ENCODE measurements at places on chromosomes 3 and 15.

- no peak overlapping the region for H3K27ac ChIP-seq
- no peak for DNase-seq
- H3K36me3 ChIP-seq, result no peaks in the 10 kb centered on the region
- H3K4me3 ChIP-seq, result no peak overlapping the region
- H3K4me1 ChIP-seq, result no peaks in the 10 kb centered on the region
- peaks cover 18% of the 10 kb centered on the region for H3K27me3 ChIP-seq
Measured at GRCh38 chr3:100910986-100911385, 82.2 kb downstream of the ABI3BP start.

- H3K27me3 ChIP-seq, result no peaks in the 10 kb centered on the region
- H3K36me3 ChIP-seq, result peaks cover 40% of the 10 kb centered on the region
- H3K27ac ChIP-seq, result peak overlapping the region; percentile 77
- peak overlapping the region; percentile 70 for H3K4me3 ChIP-seq
Measured at GRCh38 chr3:152298393-152299248, 29.9 kb downstream of the MBNL1 start.

DNA sequence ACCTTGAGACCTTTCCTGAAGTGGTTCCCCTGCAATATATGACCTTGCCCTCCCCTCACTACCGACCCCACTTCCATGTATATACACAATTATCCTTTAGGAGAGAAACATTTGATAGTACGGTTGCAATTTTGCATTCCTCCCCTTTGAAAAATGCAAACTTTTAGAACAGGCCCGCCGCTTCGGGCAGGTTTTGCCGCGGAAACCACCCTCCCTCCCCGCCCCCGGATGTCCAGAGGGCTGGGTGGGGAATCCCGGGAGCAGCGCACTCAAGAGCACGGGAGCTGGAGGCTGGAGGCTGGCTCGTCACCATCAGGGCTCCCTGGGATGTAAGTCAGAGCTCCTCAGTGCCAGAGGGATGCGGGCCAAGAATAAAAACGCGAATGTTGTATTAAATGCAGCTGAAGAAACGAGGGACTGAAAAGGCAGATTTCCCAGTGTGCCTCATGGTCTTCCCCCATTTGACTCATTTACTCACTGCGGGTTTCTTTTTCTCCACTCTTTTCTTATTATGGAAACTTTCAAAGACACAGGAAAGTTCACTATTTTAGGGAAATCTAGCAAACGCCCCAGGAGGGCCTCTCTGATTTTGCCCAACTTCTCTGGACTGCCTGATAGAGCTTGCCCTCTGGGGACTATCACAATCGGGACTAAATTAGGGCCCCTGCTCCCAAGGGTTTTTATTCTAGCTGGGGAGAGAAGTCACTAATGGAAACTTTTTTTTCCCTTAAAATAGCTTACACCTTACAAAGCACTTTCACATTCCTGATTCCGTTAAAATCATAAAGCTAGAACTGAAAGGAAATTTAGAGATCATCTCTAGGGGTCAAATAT lies 2.9 kb upstream of the USP3 start:
- no peaks in the 10 kb centered on the region for H3K27me3 ChIP-seq
- peaks cover 62% of the 10 kb centered on the region for H3K4me1 ChIP-seq
- peak overlapping the region; percentile 97 for H3K27ac ChIP-seq
- peak; percentile 69 for DNase-seq

DNA sequence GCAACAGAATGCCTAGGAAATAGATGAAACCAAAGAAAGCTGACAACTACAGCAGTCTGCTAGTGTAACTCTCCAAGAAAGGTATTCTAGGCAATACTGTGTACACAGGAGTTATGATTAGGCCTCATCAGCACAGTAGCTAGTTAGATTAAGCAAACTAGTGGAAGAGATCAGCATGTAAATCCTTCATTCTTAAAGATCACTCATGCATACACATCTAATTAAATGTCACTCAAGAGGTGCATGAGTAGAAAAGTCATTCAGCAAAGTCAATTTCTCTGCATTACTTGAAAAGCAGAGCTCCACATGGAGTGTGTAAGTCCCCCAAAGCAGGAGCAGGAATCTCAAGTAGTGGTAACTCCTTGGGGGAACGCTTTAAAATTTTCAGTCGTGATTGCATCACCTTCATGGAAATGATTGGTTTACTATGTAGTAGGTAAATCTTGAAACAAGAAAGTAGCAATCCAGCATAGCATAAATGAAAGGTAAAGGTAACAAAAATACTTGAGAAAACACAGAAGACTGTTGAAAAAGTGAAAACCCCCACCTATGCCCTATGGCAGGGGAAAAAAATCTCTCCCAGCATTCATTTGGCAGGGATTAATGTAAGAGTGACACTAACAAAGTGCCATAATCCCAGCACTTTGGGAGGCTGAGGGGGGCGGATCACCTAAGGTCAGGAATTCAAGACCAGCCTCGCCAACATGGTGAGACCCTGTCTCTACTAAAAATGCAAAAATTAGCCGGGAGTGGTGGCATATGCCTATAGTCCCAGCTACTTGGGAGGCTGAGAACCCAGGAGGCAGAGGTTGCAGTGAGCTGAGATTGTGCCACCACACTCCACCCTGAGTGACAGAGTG lies 29.4 kb upstream of the PPIB start:
- H3K27ac ChIP-seq, result no peak overlapping the region
- H3K4me1 ChIP-seq, result peaks cover 5% of the 10 kb centered on the region
- no peak for DNase-seq
- H3K4me3 ChIP-seq, result no peak overlapping the region
- H3K36me3 ChIP-seq, result peaks cover 11% of the 10 kb centered on the region
- no peaks in the 10 kb centered on the region for H3K27me3 ChIP-seq

DNA sequence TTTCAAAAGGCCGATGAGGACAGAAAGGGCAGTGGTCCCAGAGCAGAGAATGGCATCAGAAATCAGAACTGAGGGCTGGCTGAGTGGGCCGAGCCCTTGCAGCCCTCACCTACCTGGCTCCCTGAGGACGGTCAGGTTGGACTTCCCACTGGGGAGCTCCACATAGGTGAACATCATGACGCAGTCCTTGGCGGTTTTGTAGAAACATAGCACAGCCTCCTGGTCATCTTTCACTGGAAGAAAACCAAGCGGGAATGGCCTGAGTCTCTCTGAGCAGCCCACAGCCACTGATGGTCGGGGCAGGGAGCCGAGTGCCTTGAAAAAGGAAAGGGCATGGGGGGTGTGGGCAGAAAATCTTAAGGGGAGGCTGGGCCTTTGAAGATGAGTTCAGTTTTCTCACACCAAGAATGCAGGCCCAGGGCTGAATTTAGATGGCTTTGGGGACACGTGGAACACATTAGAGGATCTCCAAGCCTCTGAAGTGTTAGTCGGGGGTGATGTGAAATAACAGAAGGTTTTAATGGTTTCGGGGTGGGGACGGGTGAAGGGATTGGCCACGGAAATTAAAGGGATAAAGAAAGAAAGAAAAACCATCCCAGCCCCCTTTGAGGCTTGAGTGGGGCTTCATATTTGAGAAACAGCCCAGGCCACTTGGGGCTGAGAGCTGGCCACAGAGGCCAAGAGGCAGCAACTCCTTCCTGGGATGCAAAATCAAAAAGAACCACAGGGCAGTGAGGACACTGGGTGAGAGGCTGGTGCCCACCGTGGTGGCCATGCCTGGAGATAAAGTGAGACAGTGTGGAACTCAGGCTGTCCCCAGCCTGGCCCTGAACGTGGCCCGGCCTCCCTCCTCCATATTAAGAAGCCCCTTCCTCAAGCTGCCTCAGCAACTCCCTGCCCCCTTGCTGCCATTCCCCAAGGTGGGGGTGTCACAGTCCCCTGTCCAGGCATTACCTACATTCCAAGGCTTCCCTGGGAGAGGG lies 36.2 kb downstream of the UMPS start:
- no peak overlapping the region for H3K27ac ChIP-seq
- H3K4me3 ChIP-seq, result no peak overlapping the region
- peaks cover 1% of the 10 kb centered on the region for H3K27me3 ChIP-seq
- no peak for DNase-seq
- H3K36me3 ChIP-seq, result no peaks in the 10 kb centered on the region
- H3K4me1 ChIP-seq, result peaks cover under 1% of the 10 kb centered on the region

GRCh38 chr3:128229106-128229857 lies 76.0 kb downstream of the EEFSEC start:
- peaks cover under 1% of the 10 kb centered on the region for H3K36me3 ChIP-seq
- peaks cover 8% of the 10 kb centered on the region for H3K4me1 ChIP-seq
- H3K27ac ChIP-seq, result no peak overlapping the region

DNA sequence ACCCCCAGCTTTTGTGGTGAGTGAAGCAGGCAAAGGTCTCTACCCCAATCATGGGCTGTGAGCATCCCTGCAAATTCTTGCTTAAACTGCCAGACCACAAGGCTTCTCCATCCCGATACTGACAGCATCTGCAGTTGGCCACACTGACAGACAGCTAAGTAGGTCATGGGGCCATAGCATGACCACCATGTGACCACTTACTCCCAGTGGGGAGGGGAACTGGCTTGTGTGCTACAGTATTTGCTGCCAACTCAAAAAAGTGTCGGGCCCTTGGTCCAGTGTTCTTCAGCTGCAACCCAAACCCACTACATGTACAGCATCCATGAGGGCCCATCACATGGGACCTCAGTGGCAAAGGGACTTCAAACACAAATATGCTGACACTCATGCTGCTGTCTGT lies 103.4 kb downstream of the SEC22A start:
- no peaks in the 10 kb centered on the region for H3K36me3 ChIP-seq
- no peak for DNase-seq
- H3K4me1 ChIP-seq, result no peaks in the 10 kb centered on the region
- no peaks in the 10 kb centered on the region for H3K27me3 ChIP-seq
- no peak overlapping the region for H3K4me3 ChIP-seq
- H3K27ac ChIP-seq, result no peak overlapping the region

DNA sequence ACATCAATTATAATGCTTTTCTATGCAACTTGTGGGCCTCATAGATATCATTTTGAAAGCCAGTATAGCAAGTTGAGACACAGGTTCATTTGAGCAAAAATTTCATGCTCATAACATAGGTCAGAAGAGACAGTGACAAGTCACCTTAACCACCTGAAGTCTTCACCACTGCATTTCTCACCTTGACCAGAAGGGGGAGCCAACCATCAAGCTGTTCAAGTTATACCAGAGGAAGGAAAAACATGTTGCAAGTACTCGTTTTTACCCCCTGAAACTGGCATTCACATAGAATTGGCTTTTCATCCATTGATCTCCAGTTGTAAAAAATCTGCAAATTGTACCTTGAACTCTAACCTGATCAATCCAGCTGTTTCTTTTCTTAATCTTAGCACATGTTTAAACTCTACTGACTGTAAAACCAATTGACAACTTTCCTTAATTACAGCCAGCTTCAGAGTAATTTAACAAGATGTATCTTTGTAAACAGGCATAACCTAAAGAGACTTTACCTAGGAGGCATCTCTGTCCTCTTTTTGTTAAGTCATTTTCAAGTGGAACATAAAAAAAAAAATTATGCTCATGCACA lies 1.4 kb downstream of the LMOD3 start:
- H3K4me1 ChIP-seq, result peaks cover 3% of the 10 kb centered on the region
- no peak overlapping the region for H3K4me3 ChIP-seq
- H3K27me3 ChIP-seq, result no peaks in the 10 kb centered on the region
- H3K36me3 ChIP-seq, result no peaks in the 10 kb centered on the region
- H3K27ac ChIP-seq, result no peak overlapping the region
- DNase-seq, result peak; percentile 95

All from activated naive CD4-positive, alpha-beta T cell treated with anti-CD3 and anti-CD28 coated beads for 36 hours (primary cell).